Amygdala (tissue), 56 donors: ENCODE measurements at places on chromosomes 12 and 14.

DNA sequence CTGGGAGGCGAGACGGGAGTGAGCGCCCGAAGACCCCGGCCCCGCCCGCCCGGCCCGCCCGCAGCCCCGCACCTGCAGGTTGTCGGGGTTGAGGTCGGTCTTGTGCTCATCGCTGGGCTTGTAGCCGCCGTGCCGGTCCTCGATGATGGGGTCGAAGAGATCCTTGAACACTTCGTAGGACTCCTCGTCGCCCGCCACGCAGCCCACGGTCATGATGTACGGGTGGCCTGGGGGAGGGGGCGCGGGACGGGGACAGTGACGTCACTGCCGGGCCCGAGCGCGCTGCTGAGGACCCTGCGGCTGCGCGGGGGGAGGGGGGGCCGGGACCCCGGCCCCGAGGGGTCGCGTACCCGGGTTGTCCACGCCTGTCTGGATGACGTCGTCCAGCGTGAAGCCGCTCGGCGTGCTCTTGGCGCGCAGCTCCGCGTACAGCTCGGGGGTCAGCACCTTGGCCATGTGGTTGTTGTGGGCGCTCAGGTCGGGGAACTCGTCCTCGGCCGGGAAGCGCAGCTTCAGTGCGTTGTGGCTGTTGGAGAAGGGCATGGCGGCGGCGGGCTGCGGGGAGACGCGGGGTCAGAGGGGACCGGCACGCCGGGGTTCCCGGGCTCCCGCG lies 573 bp downstream of the CKB start:
- DNase-seq = no peak

GRCh38 chr14:101331661-101332169 lies 229.6 kb upstream of the DIO3 start:
- no peak for DNase-seq

DNA sequence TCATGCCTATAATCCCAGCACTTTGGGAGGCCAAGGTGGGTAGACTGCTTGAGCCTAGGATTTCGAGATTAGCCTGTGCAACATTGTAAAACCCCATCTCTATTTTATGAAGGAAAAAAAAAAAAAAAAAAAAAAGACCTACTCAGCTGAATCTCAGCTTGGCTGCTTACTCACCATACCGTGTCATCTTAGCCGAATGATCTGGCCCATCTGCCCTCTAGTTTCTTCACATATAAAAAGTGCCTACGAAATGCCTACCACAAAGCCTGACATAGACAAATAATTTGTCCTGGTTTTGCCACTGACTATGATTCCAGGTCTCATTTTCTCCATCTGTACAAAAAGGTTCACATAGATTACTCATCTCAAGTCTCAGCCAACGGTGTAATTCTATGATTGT lies 10.1 kb downstream of the DIABLO start:
- DNase-seq = no peak

DNA sequence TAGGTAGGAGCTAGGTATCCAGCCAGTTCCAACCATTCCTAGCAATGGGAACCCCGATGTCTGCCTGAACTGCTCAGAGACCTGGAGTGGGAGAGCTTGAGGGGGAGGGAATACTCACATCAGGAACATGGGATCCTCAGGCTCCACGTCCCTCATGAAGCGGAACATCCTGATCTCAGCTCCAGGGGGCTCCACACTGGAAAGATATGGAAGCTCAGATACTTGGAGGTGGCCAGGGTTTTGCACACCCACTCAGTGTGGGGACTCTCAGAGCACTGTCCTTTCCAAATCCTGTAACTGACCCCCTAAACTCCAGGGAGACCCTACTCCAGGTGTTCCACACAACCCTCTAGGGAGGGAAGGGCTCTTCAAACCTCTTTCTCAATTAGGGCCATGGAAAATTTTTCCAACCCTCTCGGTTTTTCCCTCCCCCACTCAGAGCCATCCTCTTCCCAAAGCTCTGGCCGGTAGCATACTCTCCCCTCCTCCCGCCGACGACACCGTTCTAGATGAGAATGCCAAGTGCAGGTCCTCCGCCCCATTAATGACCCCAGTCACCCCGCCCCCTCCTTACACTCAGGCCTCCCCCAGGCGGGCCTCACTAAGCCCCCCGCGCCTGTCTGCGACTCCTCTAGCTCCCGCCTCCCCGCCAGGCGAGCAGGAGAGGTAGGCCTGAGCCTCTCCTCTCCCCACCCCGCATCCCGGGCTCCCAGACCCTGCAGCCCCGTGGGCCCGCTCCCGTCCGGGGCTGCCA lies 597 bp downstream of the MLF2 start:
- DNase-seq = no peak

- DNase-seq = no peak
Measured at GRCh38 chr14:88856786-88857366, 32.4 kb downstream of the TTC8 start.
